Iris pigment epithelial cell (primary cell): ENCODE measurements at places on chromosomes 5 and 9.

DNA sequence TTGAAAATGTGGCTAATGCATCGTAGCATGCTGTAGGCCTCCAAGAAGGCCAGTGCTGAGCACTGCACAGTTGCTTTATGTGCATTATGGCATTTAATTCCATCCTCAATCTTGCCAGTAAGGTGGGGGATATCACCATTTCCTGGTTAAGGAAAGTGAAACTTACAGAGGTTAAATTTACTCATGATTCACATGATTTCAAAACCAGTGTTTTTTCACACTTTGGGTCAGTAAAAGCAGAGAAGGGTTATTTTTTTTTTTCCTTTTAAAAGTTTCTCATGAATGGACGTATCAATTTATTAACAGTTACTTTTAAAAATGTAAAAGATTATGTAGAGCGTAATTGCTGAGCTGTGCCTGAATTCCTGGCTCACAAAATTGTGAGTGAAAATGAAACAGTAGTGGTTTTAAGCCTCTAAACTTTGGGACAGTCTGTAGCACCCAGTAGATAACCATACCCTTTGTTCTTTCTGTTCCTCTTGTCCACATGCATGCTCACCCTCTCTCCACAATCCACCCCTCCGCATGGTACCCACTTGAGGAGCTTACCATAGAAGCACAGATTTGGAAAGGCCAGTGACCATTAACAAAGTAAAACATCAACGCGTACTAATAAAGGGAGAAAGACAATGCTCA, 21.2 kb downstream of the MAST4 start:
- no peak for DNase-seq

DNA sequence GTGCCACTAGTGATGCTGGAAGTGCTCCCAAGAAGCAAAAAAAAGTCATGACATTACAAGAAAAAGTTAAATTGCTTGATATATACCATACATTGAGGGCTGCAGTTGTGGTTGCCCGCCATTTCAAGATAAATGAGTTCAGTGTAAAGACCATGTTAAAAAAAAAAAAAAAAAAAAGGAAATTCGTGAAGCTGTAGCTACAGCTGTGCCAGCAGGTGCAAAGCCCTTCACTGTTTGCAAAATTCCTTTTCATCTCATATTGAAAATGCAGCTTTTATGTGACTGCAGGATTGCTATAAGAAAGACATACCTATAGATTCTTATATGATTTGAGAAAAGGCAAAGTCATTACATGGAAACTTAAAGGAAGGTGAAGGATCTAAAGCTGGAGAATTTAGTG, 179.6 kb upstream of the POU5F2 start:
- no peak for DNase-seq

GRCh38 chr9:127305838-127306226, 41.3 kb downstream of the GARNL3 start:
- no peak for DNase-seq

- peak; percentile 32 for DNase-seq
Measured at GRCh38 chr5:37810311-37810710, 29.5 kb downstream of the GDNF start.
